LoVo (cell line): ENCODE measurements at places on chromosomes 12 and 14.

- DNase-seq: no peak
Observed at GRCh38 chr14:32820682-32821081, 118.0 kb upstream of the NPAS3 start.

GRCh38 chr12:124751654-124752355, 111.9 kb downstream of the SCARB1 start:
- no peak for DNase-seq

DNA sequence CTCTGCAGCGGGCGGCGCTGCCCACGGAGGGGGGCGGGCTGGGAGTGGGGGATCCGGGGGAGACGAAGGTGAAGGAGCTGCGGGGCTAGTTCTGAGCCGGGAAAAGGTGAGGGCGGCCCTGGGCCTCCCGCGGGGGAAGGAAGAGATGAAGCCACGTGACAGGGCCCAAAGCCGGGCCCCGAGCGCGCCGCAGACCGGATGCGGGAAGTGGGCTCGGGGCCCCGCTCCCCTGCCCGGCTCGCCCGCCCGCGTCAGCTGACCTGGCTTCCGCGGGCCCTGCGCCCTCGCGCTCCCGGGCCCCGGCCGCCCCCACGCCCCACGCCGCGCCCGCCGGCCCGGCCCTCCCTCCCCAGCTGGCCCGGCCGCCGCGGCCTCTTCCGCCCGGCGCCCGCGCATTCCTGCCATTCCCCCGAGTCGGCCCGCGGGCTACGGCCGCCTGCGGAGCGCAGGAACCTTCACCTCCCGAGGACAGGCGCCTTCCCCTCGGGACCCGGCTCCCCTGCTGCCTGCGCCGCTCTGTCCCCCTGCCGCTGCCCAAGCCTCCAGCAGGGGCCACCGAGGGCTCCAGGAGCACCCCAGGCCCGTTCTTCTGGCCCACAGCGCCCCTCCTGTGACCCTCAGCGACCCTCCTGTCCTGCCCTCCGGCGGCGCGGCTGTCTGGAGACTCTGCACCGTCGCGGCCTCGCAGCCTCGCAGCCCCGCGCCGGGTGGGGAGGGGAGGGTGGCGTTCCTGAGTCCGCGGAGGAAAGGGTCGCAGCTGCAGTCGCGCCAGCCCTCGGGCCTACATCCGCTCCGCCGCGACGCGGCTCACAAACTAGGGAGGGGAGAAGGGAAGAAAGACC, 20.4 kb downstream of the NINJ2 start:
- peak; percentile 87 for DNase-seq

- DNase-seq: no peak
Observed at GRCh38 chr12:83389237-83389996, 702.7 kb downstream of the TMTC2 start.
